ENCODE measurements at places on chromosomes 6 and 20.
A peak's percentile ranks its signal among the peaks of the same experiment; 100 is the strongest.

DNA sequence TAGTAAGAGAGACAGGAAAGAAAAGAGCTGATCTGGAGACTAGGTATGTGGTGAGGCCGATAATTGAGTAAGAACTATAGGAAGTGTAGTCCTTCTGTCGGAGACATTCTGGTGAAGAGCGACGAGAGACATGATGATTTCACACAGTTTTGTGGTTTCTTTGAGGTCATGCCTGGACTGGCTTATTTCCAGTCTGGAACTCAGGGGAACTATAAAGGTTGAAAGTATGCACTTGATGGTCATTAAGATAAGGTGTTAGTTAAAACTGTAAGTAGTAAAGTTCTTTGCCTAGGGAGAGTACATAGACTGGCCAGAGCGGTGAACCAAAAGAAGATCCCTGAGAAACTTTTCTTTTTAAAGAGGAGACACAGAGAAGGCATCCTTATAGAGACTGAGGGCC is 68.8 kb downstream of the RFX6 start:
- DNase-seq: no peak

DNA sequence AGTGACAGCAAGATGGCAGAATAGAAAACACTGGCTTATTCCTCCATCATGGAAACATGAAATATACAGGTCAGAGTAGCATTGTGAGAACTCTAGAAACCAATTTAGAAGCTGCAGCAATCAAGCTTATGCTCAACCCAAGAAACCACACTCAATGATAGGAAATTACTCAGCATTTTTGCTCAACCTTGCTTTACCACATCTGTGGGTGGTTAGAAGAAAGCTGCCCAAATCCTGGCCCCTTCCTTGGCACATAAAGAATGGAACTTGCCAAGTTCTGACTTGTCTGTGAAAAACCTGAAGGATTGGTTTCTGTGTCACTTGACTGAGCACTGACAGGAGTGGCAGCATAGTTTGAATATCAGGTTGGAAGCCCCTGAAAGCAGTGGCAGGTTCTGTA is 108.0 kb upstream of the MOCS1 start:
- no peak for DNase-seq

DNA sequence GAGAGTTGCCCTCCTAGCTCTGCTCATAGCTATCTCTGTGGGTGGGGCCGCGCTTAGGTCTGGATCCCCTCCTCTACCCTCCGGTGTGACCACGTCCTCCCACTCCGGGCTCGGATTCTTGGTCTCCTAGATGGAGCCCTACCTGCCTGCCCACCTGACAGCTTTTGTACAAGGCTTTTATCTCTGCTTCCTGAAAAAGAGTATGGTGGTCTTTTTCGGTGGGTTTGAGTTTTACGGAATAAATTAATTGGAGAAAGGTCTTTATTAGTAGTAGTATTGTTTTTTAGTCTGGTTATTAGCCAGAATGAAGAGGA is 773 bp downstream of the SMAP1 start:
- DNase-seq: peak; percentile 75

DNA sequence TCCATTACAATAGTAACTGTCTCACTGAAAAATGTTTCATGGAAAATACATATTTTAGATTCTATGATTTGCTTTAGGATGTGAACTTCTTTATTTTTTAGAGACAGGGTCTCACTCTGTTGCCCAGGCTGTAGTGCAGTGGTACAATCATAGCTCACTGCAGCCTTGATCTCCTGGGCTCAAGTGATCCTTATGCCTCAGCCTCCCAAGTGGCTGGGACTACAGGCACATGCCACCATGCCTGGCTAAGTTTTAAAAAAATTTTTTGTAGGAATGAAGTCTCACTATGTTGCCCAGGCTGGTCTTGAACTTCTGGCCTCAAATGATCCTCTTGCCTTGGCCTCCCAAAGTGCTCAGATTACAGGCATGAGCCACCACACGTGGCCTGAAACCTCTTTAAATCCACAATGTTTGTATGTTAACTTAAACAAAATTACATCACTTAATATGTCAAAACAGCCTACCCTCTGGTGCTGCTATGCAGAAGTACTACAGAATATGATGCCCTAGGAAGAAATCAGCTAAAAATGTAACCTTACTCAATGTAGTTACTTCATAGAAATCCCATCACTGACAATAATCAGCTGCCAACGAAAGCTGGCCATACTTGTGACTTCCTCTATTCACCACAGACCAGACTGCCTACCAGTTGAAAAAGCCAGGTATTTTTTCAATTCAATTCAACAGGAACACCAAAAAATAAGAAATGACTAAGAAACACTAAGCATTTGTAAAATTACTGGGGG is 17.6 kb downstream of the EEF1A1 start:
- DNase-seq: no peak

- DNase-seq: no peak
Measured at GRCh38 chr6:2454180-2454579, 208.8 kb upstream of the GMDS start.

DNA sequence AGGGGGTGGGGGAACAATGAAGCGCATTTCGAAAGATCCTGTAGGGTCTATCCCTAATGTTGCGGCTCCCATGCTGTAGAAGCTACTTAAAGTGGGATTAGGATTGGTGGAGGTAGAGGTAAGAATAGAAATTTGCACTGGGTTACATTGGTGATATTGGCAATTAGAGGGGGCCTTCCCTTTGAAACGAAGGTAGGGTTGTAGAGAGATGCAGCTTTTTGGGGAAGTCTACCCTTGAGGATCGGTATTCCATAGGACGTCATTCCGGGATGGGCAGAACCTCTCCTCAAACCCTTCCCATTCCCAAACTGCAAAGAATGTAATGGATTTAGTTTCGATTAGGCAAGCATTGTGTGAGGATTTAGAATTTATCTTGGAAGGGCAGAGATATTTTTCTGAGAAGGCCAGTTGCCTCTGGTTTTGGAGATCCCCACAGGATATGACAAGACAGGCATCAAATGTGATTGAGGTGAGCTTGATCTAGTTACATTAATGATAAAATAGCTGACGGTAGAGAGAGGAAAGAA is 5.4 kb upstream of the ZNFX1 start:
- DNase-seq: no peak

GRCh38 chr20:33693289-33693688 is 7.1 kb upstream of the E2F1 start:
- no peak for DNase-seq

- DNase-seq: no peak
Measured at GRCh38 chr6:32045811-32046449, 7.7 kb downstream of the CYP21A2 start.

DNA sequence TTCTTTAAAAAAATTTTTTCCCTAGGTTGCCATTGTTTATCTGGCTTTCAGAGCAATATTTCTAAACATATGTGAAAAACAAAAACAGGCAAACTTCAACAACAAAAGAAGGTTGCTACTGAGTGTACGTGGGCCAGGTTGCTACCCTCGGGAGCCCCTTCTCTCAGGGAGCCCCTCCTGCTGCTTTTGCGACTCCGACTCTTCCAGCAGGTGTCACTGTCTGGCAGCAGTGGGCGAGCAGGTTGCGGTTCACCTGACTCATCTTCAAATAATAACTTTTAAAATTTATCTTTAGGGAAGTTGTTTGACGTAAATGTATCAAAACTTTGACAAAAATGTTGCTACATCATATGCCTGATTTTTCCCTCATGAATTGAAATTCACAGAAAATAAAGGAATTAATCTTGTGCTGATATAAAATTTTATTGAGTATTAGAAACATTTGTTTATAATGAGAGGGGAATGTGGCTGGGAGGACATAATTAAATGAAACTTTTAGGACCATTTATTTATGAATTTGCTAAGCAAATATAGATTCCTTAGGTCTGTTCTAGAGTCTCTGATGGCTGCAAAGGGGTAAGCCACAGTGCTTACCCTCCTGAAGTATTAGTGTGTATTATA is 138.8 kb downstream of the HIVEP1 start:
- peak; percentile 30 for DNase-seq

DNA sequence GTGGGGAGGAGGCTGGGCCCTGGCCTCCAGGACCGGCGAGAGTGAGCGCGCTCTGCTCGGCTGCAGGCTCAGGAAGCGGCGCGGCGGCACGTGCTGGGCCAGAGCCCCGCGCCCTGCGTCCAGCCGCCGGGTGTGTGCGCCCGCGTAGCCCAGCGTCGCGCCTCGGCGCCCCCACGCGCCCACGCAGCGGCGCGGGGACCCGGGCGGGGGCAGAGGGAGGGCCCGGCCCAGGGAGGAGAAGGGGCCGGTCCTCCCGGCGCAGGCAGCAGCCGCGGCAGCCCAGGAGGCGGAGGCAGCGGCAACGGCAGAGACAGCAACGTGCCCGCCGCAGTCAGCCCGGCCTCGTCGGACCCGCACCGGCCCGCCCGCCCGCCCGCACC is at the start of gene EYA2:
EYA2 (plus strand) TSS at position 265 of the 380 bp plus-strand sequence. CDS start 95,168 bp downstream, outside the sequence.
- DNase-seq: no peak

DNA sequence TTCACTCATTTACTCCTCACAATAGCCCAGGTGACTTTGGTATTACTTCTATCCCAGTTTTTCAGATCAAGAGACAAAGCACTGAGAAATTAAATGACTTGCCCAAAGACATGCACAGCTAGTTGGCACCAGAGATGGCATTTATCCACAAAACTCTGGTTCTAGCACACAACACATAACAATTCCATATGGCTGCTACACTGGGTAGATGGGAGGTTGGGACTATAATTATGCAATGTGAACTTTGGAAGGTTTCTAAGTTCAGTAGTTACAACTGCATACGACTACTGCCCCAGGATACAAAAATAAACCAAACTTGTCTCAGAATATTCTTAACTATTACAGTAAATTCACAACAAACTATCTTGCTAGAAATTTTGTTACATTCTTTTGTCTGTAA is 54.2 kb upstream of the MLIP start:
- DNase-seq: no peak

GRCh38 chr6:98636941-98637340 is 197.4 kb upstream of the POU3F2 start:
- DNase-seq: no peak

GRCh38 chr20:35145141-35145564 is 2.0 kb downstream of the EDEM2 start:
- peak; percentile 8 for DNase-seq

All from activated T-cell treated with anti-CD3 and anti-CD28 coated beads, Interleukin-2, amount 50 U/mL, for 72 hours (primary cell).